ENCODE measurements at places on chromosomes 16 and 17. TPM values are rescaled to one million over a fixed set of nuclear protein-coding genes. Genes with fewer than 3 reads are reported as not detected.

The PLA2G10 gene
- not detected for total RNA-seq

The DPEP2 gene
- total RNA-seq = not detected

The KRTAP4-9 gene
- not detected for total RNA-seq

The SMIM36 gene
- under 0.01 TPM for total RNA-seq

The SLX4 gene
- 1.7 TPM for total RNA-seq

The RAB37 gene
- 0.48 TPM for total RNA-seq

The TOX3 gene
- not detected for total RNA-seq

The ABCC11 gene
- total RNA-seq = 0.43 TPM

The ZFHX3 gene
- 3.1 TPM for total RNA-seq

The SNRNP25 gene
- total RNA-seq = 12.0 TPM

The MGAT5B gene
- total RNA-seq = not detected

The TLCD3B gene
- total RNA-seq = not detected

The GNG13 gene
- total RNA-seq = not detected

The CEP95 gene
- total RNA-seq = 18.1 TPM

The CES3 gene
- 5.3 TPM for total RNA-seq

The BAIAP3 gene
- 0.24 TPM for total RNA-seq

The MATCAP1 gene
- total RNA-seq = 3.6 TPM

The SYNGR3 gene
- total RNA-seq = 4.7 TPM

The KRT20 gene
- total RNA-seq = not detected

The PDILT gene
- not detected for total RNA-seq

The TMEM220 gene
- total RNA-seq = 0.96 TPM

The KIF2B gene
- not detected for total RNA-seq

The NOG gene
- 10.4 TPM for total RNA-seq

The CCL1 gene
- total RNA-seq = not detected

The SLC2A4 gene
- 0.24 TPM for total RNA-seq

The ALDOA gene
- total RNA-seq = 703 TPM

The CIITA gene
- 0.24 TPM for total RNA-seq

The CLN3 gene
- 15.1 TPM for total RNA-seq

The CCL2 gene
- total RNA-seq = 25.5 TPM

The ZSCAN10 gene
- total RNA-seq = not detected

The DNASE1L2 gene
- not detected for total RNA-seq

The SEPTIN12 gene
- not detected for total RNA-seq

The CCDC154 gene
- total RNA-seq = 0.43 TPM

The ASGR1 gene
- 0.64 TPM for total RNA-seq

The ABCA5 gene
- 10.0 TPM for total RNA-seq

The PRKCB gene
- total RNA-seq = 0.21 TPM

The PABPN1L gene
- not detected for total RNA-seq

The CEP295NL gene
- total RNA-seq = 0.24 TPM

The KRT33B gene
- total RNA-seq = 0.24 TPM

The CHST6 gene
- total RNA-seq = 0.48 TPM

The VTN gene
- total RNA-seq = not detected

The NACA2 gene
- not detected for total RNA-seq

The TVP23A gene
- total RNA-seq = not detected

The EPX gene
- total RNA-seq = not detected

The KRT15 gene
- 92.7 TPM for total RNA-seq

The BBS2 gene
- total RNA-seq = 23.9 TPM

The MRPL58 gene
- 27.7 TPM for total RNA-seq

The SLC13A2 gene
- total RNA-seq = not detected

The EIF3CL gene
- 280 TPM for total RNA-seq

The PIK3R6 gene
- total RNA-seq = not detected
